ENCODE measurements at places on chromosomes 7 and 10.

GRCh38 chr7:121561717-121562116 is 165.6 kb upstream of the FAM3C start:
- no peak for DNase-seq

GRCh38 chr10:78491812-78492211 is 458.1 kb downstream of the RPS24 start:
- no peak for DNase-seq

GRCh38 chr7:18529239-18529638 is 33.7 kb downstream of the HDAC9 start:
- no peak for DNase-seq

GRCh38 chr10:102604439-102604841 is 39.8 kb upstream of the TRIM8 start:
- peak; percentile 57 for DNase-seq

DNA sequence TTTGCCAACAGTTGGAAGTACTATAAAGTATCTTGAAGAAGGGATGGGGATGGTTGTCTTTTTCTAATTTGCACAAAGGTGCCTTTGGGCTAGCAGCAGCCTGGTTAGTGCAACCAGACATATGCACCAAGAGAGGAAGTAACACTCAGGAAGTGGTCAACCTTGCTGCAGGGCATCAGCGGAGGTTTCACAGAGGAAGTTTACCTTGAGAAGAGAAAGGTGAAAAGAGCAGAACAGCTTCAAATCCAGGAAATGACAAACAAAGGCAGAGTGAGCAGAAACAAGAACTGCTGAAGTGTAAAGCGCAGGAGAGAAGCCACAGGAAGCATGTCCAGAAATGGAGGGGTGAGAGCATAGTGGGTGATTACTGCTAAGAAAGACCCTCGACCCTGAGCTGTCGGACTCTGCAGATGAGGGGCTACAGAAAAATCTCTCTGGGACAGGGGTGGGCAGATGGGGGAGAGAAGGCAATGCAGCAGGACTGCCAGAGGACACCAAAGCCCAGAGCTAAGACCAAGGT is 66.9 kb downstream of the STK17A start:
- no peak for DNase-seq

- DNase-seq = no peak
Measured at GRCh38 chr10:122163174-122164022, 107.7 kb upstream of the BTBD16 start.

DNA sequence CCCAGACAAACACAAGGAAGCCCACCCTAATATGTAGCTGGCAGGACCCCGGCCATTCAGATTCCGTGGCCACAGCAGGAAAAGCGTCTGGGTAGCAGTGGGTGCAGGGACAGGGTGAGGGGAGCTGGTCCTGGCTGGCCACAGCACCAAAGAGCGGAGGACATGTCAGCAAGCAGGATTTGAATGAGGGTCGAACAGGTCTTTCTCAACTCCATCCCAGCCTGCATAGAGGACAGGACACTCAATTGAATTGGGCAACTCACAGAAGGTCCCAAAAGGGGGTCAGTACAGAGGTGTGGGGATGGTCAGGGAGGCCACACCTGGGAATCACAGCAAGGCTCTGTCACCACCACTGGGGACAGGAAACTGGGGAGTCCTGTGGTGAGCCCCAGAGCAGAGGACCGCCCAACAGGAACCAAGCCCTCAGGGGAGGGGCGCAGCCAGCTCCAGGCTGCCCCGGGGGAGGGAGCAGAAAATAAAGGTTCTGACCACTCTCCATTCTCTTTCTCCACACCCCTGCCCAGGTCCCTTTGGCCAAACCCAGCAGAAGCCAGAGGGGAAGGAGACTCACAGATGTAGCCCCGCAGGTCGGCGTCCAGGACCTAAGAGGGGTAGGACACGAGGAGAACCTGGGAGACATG is 108.7 kb upstream of the PPP2R2D start:
- DNase-seq = no peak

DNA sequence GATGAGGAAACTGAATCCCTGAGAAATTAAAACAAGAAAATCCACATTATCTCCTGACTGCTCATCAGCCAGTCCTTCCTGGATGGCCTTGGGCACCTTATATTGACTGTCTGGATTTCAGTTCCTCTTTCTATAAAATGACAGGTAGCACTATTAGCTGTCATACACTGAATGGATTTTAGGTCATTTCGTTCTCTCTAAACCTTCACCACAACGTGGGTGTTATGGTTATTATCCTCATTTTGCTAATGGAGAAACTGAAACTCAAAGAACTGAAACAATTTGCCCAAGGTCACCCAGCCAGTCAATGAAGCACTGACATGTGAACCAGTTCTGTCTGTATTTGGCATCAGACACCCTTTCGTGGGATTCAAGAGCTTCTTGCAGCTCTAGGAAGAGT is 193.8 kb downstream of the CYP26A1 start:
- DNase-seq = no peak

- DNase-seq = no peak
Measured at GRCh38 chr10:55091691-55092328, 290.8 kb upstream of the PCDH15 start.

DNA sequence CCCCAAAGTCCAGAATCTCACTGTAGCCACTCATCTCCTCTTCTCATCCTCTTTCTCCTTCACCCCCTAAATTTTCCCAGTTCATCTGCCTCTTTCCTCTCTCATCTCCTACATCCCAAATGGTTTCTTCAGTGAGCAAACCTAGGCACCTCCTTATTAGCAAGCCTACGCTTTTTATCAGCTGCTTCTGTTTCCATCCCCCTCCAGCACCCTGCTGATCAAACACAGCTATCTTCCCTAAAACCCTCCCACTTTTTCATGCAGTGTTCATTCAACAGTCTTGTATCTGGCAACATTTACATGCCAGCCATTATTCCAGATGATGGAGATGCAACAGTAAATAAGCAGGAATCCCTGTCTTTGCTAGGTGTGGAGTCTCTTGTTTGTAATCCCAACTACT is 3.3 kb upstream of the ABRAXAS2 start:
- no peak for DNase-seq

DNA sequence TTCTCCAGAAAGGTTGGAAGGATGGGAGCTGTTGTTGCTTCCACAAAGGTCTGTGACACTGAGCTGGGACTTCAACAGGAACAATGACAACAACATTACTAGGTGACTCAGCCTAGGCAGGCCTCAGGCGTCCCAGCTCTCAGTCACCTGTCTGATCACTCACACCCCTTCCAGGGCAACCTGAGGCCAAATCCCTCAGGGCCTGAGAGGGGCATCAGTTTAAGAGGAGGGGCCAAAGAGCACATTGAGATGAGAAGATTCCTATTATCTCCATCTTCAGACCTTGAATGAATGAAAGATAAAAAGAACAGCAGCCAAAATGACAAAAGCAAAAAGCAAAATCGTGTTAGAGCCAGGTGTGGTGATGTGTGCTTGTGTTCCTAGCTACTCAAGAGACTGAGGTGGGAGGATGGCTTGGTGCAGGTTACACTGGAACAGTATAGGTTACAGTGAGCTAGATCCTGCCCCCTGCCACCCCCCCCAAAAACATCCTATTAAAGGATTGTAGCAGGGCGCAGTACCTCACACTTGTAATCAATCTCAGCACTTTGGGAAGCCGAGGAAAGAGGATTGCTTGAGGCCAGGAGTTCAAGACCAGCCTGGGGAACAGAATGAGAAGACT is at the start of gene ATG9B:
Gene ATG9B (minus strand): TSS at position 60 of the 622 bp plus-strand sequence. CDS start 71 bp downstream, outside the sequence.
- no peak for DNase-seq

- no peak for DNase-seq
Measured at GRCh38 chr10:94623572-94623971, 60.0 kb upstream of the CYP2C18 start.

DNA sequence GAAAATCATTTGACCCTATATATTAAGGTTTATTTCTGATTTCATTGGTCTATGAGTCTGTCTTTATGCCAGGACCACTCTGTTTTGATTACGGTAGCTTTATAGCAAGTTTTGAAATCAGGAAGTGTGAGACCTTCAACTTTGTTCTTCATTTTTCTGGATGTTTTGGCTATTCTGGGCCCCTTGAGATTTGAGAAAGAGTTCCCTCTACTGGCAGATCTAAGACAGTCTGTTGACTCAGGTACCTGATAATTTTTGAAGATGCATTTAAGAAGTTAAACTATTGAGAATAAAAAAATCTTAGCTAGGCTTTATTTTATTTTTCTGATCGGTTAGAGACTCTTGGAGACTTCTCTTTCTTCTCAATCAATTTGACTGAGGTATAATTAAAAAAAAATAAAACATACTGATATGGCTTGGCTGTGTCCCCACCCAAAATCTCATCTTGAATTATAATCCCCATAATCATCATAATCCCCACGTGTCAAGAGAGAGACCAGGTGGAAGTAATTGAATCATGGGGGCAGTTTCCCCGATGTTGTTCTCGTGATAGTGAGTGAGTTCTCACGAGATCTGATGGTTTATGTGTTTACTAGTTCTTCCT is 209.2 kb downstream of the SNX10 start:
- no peak for DNase-seq

GRCh38 chr7:40436710-40437109 is 301.9 kb downstream of the SUGCT start:
- no peak for DNase-seq

GRCh38 chr7:36958111-36958733 is 233.9 kb upstream of the AOAH start:
- DNase-seq = no peak

DNA sequence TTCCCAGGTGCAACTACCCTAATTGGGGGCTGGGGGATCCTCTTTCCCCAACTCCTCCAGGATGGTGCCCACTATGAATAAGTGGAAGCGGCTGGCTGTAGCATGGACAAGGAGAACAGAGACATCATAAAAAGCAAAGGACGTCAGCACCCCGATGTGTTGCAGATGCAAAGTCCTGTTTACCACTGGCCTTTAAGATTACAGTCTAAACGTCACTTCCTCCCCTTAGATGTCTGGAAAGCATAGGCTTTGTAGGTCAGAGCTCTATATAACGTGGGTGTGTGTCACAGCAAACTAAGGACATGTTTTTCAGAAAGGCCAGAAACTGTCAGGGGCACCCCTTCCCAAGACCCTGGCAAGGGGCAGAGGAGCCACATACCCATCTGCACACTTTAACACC is 7.9 kb downstream of the COBL start:
- DNase-seq = no peak

DNA sequence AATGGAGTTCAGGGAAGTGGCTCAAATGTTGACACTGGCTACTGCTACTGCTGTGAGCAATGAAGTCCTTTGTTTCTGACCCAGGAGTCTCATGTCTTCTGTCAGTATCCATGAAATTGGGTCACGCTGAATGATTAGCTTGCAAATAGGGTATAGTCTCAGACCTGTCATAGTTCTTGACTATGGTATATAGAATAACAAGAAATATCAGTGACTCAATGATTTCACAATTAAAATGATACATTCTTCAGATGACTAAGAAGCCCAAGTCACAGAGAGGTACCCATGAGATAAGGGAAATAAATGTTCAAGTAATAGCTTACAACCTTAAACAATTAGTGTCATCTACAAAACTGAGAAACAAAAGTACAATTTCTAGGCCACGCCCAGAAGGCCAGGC is 89.3 kb downstream of the LYZL2 start:
- no peak for DNase-seq

DNA sequence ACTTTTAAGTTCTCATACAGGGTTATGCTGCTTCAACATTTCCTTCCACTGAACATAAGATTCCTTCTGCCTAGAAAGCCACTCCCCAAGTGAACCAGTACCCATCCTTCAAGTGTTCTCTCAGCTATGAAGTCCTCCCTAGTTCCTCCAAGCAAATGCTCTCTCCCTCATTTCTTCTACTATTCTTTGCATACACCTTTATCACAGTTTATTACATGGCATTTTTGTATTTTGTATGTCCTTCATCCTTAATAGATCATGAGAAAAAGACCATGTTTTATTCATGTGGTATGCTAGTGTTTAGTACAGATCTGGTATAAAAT is 1.9 kb downstream of the SYPL1 start:
- DNase-seq = no peak

- DNase-seq = no peak
Measured at GRCh38 chr10:132153616-132154217, 33.0 kb upstream of the DPYSL4 start.

GRCh38 chr7:473870-474604 is 45.6 kb downstream of the PDGFA start:
- no peak for DNase-seq

GRCh38 chr10:123117644-123118417 is 17.9 kb upstream of the HMX3 start:
- no peak for DNase-seq

DNA sequence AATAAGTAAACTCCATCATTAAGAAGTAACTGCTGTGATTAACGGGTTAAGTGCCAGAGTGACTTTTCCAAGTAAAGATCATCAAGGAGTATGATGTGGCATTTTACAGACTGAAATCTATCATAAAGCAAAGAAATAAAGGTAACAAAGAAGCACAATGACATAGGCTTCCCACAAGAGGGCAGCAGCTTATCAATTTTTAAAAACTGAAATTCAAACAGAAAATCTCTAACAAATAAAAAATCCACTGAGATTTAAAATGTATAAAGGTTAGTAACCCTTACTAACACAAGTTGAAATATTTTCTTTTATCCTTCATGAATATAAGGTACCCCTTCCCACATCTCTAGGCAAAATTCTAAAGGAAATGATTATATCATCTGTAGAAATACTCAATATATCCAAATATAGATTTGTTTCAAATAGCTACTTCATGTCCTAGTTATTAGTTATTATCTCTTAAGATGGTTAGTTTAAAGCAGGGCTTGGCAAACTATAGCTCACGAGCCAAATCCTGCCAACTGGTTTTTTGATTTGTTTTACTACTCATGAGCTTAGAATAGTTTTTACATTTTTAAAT is 29.2 kb downstream of the FAM3C start:
- DNase-seq = no peak

Data from fibroblast of skin of left biceps (primary cell).